ENCODE measurements at places on chromosomes 5 and 9.
A peak's percentile ranks its signal among the peaks of the same experiment; 100 is the strongest.

- DNase-seq = no peak
Observed at GRCh38 chr9:118609355-118610044, 759.7 kb downstream of the BRINP1 start.

GRCh38 chr5:179821298-179822058 is 773 bp downstream of the SQSTM1 start:
- DNase-seq = peak; percentile 74

DNA sequence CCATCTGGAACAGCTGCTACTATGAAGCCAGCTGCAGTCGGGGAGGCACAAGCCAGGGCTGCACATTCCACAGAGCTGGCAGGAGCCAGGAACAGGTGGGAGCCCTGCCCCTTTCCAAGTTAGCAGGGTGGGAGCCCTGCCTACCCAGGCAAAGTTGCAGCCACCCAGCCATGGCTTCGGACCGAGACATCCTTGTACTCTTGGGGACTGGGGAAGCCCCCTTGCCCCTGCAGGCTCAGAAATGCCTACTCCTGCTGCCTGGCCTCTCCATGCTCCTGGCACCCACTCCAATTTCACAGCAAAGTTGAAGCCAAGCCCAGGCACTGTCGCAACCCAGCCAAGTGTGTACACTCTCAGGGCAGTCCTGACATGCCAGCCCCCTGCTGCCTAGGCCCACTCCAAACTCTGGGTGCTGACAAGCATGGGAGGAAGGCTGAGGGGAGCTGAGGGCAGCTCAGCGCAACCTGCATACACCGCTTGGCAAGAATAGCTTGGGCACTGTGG is 165.1 kb downstream of the RNF180 start:
- DNase-seq = no peak

DNA sequence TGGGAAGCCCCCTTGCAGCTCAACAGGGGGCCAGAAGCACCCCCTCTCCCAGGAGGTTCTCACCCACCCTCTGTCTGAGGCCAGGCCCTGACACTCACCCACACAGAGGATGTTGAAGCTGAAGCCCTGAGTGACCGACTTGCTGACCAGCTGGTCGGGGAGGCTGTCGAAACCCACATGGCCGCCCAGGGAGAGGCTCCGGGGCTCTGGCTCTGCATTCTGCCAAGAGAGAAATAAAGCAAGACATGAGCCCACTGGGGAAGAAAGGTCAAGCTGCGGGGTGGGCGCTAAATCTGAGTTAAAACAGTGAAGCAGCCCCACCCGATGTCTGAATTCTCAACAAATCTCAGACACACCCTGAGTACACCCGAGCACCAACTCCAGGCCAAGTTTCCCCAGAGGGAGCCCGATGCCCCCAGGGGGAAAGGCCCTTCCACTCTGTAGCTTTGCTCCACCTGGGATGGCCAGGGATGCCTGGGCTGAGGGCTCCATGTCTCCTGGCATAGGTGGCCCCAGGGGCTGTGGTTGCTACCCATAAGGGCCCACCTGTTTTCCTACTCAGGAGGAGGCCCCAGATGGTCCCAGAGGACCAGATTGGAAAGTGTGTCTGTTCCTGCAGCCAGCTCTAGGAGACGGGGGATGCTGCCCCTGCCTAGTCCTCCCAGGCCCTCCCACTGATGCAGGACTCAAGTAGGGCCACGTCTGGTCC is 11.6 kb downstream of the SEPTIN8 start:
- no peak for DNase-seq

DNA sequence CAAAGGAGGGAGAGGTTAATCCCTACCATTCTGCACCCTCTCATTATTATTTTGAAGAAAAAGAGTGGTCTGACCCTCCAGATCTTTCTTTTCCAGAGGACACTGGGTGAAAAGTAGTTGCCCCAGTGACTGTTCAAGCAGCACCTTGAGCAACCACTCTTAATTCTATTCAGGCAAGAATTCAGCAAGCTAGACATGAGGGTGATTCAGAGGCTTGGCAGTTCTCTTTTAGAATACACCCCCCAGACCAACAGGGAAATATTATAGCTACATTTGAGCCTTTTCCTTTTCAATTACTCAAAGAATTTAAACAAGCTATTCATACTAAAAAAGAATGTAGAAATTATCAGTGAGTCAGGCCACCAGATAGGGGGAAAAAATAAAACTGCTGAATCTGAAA is 178.3 kb downstream of the MRPS30 start:
- DNase-seq = no peak

GRCh38 chr9:16133556-16134227 is 580.8 kb downstream of the CCDC171 start:
- DNase-seq = no peak

GRCh38 chr9:14189578-14189977 is 124.4 kb downstream of the NFIB start:
- no peak for DNase-seq

DNA sequence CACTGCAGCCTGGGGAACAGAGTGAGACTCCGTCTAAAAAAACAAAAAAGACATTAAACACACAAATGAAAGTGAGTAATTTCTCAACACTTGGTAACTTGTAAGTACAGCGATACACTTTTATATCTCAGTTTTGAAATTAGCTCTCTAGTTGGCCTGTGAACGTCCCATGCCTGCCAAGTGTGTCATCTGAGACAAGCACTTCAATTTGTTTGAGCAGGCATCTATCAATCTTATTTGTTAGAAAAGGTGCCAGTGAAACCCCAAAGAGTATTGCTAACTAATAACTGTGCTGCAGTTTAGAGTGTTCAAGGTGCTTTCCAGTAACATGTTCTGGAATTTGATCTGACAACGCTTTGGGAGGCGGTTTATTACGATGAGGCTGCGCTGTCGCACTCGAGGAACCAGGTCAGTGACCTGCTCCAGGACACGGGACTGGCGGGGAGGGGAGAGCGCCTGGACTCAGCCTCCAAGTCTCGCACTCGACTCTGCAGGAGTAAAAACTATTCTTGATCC is 1.1 kb upstream of the SPIN1 start:
- DNase-seq = no peak

DNA sequence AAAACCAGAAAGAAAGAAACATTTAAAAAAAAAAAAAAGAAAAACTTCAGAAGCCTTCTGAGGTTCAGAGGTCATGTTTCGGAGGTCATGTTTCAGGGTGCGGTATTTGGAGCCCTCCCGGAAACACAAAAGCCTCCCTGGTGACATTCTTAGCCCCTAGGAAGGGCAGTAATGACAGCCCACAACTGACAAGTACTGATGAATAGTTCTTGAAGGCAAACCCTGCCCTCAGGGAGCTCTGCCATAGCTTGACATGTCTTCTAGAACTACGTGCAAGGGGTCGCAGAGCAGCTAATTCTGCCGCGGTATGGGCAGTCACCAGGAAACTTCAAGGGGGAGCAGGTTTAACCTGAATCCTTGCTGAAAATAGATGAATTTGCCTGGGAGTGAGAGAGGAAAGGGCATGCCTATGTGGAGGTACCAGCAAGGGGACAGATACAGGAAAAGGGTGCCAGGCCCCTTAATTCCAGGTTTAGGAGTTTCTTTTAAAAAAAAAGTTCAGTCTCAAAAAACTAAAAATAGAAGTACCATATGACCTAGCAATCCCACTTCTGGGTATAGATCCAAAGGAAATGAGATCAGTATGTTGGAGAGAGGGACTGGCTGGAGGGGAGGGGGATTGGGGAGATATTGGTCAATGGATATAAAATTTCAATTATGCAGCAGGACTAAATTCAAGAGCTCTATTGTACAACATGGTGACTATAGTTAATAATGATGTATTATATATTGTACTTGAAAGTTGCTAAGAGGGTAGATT is 98.4 kb downstream of the C9orf152 start:
- DNase-seq = no peak

- DNase-seq = no peak
Observed at GRCh38 chr9:33435821-33436277, 11.5 kb downstream of the AQP3 start.

DNA sequence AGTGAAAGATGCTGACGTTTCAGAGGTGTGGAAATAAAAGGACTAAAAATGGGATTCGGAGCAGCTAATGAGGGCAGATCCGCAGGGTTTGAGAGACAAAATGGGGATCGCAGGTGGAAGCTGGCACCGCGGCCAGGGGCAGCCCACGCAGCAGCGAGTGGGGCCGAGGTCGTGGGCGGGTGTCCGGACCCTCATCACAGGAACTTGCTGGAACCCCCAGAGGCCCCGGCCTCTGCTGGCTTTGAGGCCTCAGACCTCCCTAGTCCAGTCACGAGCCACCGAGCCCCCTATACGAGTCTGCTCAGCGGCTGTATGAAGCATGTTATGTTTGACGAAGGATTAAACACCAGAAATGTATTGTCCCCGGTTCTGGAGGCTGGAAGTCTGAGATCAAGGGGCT is 45.8 kb upstream of the FCN1 start:
- DNase-seq = peak; percentile 1

DNA sequence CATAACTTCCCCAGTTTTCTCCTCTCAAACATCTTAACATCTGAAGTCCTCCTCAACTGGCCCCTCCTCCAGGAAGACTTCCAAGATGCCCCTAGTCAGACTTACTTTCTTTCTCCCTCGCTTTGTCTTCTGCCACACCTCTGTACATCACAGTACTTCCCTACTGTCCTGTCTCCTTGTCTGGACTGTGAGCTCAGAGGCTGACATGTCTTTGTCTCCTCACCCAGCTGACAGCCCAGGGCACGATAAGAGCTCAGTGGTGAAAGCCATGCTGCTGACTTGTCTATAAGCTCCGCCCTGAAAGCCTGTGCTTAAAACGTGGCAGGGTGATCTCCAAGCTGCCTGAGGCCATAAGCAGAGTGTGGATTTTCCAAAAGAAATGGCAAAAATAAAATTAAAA is 33.0 kb upstream of the SLC25A51 start:
- no peak for DNase-seq

GRCh38 chr5:138967791-138968448 is 92.8 kb upstream of the LRRTM2 start:
- no peak for DNase-seq

GRCh38 chr9:96487029-96487396 is 37.0 kb downstream of the HABP4 start:
- no peak for DNase-seq

DNA sequence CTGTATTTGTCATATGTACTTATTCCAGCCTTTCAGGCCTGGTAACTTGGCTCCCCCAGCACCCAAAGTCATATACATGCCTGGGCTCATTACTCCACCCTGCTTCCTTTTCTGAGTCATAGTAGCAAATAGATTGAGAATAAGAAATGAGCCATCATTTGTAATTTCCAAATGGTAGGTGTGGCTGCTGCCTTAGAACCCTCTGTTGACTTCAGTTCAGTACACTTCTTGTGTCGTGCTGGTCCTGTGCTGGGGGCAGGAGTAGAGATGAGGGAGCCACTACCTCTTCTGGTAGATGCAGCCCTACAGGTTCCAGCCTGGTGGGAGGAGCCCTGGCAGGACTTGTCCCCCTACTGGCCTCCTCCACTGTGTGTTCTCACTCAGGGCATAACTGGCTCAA is 11.1 kb downstream of the GM2A start:
- DNase-seq = no peak

GRCh38 chr9:37801287-37801850 is 772 bp downstream of the DCAF10 start:
- DNase-seq = peak; percentile 18

DNA sequence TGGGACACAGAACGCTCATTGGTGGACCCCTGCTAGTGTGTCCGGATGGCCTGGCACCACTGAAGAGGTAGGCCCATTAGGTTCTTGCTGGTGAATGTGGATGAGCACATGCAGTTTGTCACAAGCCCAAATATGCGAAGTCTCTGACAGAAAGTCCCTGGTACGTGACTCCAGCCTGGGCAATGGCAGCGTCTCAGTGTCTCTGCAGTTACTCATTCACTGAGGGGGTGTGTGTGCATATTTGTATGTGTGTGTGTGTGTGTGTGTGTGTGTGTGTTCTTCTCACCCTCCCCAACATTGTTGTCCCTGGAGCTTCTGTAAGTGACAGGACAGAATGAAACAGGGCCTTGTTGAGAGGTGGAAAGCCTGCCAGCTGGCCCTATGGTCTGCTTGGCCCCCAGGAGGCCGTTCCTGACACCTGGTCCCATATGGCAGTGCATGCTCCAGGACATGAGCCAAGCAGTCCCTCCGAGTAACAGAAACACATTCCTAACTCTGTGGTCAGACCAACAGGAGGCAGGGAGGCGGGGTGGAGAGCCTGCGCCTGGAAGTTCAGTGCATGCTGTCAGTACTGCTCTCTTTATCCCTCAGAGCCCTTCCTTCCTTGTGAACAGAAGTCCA is 169.9 kb downstream of the SLC28A3 start:
- no peak for DNase-seq

DNA sequence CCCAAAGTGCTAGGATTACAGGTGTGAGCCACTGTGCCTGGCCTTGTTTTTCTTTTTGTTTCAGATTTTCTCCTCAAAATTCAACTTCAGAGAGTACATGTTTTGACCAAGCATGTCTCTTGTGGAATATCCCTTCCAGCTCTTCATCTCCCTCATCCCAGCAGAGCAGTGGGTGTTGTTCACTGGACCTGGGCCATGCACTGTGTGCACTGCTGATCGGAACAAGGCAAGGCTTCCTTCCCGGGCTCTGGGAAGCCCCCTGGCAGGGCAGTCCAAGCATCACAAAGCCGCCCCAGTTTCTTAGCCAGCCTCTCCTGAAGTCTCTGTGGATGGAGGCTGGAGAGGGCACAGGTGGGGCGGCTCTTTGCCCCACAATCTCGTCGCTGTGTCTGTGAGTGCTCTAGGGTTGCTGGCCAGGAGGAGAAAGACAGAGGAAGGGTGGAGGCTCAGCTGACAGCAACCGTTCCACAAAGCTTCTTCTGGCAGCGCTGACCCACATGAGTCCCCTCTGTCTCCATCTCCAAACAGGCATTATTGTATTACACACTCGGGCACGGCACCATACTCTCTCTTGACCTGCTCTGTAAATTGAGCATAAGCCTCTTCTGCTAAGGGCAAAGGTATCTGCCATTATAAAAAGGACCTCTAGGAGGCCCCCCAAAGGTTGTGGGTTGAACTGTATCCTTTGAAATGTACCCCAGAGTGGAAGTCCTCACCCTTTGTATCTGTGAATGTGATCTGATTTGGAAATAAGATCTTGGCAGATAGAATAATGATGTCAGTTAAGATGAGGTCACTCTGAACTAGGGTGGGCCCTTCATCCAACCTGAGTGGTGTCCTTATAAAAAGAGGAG is 89.6 kb downstream of the TARS1 start:
- no peak for DNase-seq

- no peak for DNase-seq
Observed at GRCh38 chr9:114235033-114235661, 79.8 kb downstream of the COL27A1 start.

- no peak for DNase-seq
Observed at GRCh38 chr5:174453690-174454089, 270.7 kb upstream of the MSX2 start.

DNA sequence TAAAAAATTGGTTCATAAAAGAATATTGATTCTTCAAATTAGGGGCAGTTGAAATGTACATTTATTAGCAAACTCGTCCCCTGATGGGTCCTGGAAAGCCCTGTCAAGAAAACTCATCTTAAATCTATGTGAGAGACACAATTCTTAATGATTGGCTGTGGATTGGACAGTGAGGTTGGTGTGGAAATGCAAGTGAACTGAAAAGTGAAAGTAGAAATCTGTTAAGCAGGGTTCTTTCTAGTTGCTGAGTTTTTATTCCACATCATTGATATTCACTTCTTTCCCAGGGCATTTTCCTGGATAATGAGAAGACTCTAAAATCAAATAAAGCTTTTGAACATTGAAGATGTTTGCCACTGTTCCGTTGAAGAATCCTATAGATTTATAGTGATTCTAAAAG is 292.4 kb downstream of the MAST4 start:
- DNase-seq = no peak

- DNase-seq = no peak
Observed at GRCh38 chr9:88892724-88893123, 98.5 kb upstream of the S1PR3 start.
